ENCODE measurements at places on chromosomes 13 and 19. TPM values are rescaled to one million over a fixed set of nuclear protein-coding genes. Genes with fewer than 3 reads are reported as not detected.

- no peak for DNase-seq
Measured at GRCh38 chr19:32231691-32232090, 113.7 kb upstream of the ZNF507 start.

DNA sequence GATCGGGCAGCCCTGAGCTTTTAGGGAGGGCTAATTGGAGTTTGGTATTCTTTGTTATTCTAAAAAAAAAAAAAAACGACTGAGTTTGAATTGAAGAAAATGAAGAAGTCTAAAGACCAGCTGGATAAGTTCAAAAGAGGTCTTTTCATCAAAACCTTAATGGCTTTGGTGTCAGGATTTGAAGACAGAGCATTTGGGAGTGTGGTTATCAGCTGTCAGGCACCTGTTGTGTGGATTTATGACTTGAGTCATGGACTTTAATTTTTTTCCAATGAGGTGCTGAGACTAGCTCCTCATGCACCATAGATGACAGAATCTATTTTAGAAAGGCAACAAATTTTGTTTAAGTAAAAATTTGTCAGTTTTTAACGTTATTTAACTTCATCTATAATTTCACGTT, 72.5 kb downstream of the FREM2 start:
- no peak for DNase-seq

- no peak for DNase-seq
Measured at GRCh38 chr13:86882107-86882506, 789.1 kb upstream of the SLITRK5 start.

DNA sequence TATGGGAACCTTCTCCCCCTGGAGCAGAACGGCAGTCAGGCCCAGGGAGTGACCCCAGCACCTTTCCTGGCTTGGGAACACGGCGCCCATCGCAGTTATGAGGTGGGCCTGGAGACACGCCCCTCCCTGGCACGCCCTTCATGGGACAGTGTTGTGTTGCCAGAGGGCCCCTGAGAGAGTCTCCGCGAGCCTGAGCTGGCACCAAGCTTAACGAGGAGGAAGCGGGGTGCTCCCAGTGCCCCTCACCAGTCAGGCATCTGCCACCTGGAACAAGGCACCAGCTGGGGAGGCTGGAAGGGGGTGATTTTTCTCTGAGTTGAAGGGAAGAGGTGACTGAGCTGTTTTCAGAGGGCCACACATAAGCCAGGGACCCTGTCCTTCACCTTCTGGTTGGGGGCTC, 180.6 kb downstream of the KDM4B start:
- peak; percentile 63 for DNase-seq

DNA sequence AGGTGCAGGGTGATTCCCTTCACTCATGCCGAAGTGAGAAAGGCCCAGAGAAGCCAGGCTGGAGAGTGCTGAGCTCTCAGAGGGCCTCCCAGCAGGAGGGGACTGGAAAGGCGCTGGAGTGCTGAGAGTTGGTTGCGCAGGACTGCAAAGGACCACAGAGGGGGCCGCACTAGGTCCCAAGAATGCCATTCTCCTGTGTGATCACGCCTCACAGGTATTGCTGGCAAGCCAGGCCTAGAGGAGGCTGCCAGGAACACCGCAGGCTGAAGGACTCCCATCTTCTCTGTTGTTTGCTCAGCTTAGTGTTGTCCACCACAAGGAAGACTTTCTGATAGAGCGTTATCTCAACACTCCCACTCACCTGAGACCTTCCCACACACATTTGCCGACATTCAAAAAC, 165.0 kb downstream of the FGF14 start:
- DNase-seq, result no peak

GRCh38 chr19:6263735-6264444, 15.9 kb downstream of the MLLT1 start:
- DNase-seq, result no peak

GRCh38 chr13:24502533-24503378, 9.8 kb downstream of the PARP4 start:
- DNase-seq, result no peak

DNA sequence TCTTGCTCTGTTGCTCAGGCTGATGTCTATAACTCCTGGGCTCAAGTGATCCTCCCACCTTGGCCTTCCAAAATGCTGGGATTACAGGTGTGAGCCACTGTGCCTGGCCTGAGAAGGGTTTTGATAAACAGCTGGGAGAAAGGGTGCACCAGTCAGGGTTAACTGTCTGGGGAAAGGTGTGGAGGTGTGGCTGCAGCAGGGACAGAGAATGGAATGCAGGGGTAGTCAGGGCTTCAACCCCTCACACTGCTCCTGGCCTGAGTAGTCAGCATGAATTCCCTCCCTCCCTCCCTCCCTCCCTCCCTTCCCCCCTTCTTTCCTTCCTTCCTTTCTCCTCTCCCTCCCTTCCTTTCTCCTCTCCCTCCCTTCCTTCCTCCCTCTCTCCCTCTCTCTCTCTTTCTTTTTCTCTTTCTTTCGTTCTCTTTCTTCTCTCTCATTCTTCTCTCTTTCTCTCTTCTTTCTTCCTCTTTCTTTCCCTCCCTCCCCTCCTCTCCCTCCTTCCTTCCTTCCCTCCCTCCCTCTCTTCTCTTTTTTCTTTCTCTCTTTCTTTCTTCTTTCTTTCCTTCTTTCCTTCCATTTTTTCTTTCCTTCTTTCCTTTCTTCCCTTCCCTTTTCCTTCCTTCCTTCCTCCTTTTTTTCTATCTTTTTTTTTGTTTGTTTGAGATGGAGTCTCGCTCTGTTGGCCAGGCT, 16.0 kb downstream of the MYO1F start:
- DNase-seq, result no peak

DNA sequence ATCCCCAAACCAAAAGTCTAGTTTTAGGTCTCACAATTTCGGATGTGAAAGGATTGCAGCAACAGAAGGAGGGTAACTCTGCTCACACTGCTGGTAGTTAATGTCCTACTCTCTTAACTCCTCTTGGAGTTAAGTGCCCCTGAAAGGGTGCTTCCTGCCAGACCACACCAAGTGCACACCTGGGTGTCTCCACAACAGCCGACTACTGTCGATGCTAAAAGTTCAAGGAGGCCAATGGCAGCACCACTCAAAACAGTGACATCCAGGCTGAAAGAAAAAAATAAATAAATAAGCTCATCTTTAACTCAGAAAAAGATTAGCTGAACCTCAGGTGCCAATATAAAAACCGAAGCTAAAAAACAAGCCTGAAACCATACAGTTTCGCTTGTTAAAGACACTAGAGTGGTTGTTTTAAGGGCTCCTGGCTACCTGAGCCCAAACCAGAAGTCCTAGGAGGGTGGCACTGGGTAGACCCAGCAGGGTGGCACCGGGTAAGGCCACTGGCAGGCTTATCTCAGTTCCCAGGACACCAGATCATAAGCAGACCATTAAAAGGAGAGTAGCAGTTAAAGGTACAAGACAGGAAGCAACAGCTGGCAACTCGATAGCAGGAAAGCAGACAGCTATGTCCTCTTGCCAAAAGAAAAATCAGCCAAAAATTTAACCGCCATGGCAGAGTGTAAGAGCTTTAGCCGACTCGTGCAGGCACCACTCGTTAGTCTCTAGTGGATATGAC, 39.3 kb downstream of the BRD4 start:
- DNase-seq, result no peak

DNA sequence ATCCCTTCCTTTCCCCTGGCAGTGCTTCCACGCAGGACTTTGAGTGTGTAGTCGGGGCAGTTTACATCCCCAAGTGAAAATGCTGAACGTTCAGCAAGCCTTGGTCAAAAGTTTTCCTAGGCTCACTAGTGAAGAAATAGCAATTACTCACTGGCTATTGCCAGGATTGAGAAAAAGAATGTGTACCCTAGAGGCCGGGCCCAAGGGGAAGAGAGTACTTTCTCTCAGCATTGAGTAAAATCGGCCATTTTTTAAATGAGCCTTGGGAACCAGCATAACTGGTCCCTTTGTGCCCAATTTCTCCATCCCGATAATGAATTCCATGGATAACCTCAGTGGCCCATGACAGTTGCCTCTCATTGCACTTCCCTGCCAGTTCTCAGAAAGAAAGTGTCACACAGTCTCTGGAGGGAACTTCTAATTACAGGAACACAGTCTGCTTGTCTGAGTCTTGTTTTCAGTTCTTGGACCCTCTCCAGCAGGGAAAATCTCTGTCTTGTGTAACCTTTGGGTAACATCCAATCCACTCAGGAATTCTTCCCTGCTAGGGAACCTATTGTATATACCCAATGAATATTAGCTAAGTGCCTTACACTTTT, 7.3 kb upstream of the OR7D2 start:
- no peak for DNase-seq

- DNase-seq, result no peak
Measured at GRCh38 chr13:28041031-28041461, 52.6 kb upstream of the URAD start.

- no peak for DNase-seq
Measured at GRCh38 chr19:38587562-38587961, 30.2 kb downstream of the MAP4K1 start.

DNA sequence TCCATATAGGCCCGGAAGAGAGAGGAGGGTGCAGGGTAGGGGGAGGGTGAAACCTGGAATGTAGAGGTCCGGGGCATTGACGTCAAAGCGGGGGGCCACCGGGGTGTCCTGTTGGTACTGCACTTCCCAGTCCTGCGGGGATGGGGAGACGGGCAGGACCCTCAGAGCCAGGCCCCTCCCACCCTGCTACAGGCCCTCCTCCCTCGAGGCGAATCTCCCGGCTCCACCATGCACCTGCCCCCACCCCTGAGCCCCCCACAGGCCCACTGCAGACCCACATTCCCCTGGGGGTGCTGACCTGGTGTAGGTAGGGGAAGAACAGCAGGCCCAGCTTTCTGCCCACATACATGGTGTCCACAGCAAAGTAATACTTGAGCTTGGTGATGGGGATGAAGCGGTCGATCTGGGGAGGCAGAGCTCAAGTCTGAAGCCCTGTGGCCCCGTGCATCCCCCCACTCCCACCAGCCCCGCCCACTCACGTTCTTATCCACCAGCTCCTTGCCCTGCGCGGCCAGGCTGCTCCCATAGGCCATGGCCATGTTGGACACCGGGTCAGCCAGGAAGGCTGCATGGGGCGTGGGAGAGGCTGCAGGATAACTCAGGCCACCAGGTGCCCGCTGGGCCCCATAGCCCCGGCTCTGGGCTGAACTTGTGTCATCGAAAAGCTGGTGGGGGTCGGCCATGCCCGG, 5.0 kb downstream of the C19orf33 start:
- DNase-seq, result no peak

DNA sequence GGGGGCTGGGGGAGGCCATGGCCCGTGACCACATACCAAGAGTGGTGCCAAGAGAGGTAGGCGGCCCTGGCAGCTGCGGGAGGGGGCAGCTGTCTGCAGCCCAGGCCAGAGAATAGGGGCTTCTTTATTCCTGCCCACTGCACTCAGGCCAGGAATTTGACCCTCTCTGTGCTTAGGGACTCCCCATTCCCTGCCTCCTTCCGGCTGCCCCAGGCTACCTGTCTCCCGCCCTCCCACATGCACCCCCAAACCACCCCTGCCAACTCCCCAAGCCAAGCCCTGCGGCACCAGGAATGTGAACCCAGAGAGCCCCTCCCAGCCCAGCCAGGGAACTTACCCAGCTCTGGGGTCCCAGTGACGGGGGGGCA, 687 bp downstream of the PLEKHA4 start:
- no peak for DNase-seq

GRCh38 chr13:20165417-20166257, 4.8 kb upstream of the GJA3 start:
- DNase-seq, result no peak

Gene NEK3
- 1.4 TPM for total RNA-seq

Gene TEX26
- total RNA-seq, result not detected

Gene MAB21L1
- total RNA-seq, result not detected

All from naive thymus-derived CD8-positive, alpha-beta T cell (primary cell).